Aorta (tissue), 5 donors: ENCODE measurements at places on chromosomes 5 and 9. TPM values are rescaled to one million over a fixed set of nuclear protein-coding genes. Genes with fewer than 3 reads are reported as not detected.

GRCh38 chr9:8052991-8053390 lies 253.4 kb upstream of the DMAC1 start:
- no peak for DNase-seq

DNA sequence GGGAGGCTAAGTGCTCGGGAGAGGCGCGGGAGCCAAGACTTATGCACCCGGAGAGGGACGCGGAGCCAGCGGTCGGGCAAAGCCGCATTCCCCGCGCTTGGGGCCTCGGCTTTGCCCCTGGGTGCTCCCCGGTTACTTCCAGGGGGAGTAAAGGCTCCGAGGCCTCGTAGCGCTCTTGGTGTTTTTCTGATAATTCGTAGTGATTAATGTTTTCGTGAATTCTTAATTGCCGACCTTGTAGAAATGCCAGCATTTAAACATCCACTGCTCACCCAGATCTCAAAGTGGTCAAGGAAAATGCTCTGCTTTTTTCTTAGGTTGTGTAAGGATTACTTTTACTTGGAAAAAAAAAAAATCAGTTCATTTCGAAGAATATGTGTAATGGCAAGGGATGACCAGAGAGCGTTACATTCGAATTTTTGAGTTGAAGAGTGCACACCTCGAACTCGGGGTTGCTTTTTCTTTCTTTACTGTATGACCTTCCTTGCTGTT lies 654 bp upstream of the TUT7 start:
- DNase-seq, result no peak

Gene HMCN2
- total RNA-seq, result 14.8 TPM

GRCh38 chr5:28234356-28234968 lies 1196.1 kb upstream of the CDH9 start:
- no peak for DNase-seq

GRCh38 chr5:176529741-176530141 lies 7.5 kb downstream of the RNF44 start:
- DNase-seq, result peak; percentile 70

Gene NTNG2
- 5.3 TPM for total RNA-seq

DNA sequence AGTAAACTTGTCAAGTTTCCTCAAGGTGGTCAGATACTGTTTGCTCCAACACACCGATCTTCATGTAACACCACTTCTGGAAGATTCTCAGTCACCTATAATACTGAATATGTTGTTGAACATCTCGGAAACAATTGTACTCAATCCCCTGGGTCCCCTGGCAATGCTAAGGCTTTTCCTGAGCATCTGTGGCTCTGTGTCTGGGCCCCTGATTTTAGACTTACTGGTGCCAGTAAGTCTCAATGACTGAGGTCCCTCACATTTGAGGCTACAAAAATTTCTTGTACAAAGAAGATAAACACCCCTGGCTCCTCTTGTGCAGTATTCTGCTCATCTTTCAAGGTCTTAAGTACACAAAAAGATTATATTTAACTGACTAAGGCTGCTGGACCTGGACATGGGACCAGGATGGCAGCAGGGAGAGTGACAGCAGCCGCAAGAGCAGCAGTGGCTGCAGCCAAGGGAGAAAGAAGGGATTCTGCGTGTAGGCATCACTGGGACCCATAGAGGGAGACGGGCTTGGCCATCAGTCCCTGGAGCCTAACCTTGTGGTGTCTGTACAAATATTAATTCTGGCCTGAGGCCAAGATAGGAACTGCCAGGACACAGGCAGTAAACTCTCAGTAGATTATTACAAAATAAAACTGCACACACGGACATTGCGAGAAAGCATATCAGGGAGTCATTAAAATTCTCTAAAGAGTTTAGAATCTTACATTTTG lies 49.0 kb upstream of the TNPO1 start:
- DNase-seq, result no peak

Gene SERF1B
- 29.6 TPM for total RNA-seq

DNA sequence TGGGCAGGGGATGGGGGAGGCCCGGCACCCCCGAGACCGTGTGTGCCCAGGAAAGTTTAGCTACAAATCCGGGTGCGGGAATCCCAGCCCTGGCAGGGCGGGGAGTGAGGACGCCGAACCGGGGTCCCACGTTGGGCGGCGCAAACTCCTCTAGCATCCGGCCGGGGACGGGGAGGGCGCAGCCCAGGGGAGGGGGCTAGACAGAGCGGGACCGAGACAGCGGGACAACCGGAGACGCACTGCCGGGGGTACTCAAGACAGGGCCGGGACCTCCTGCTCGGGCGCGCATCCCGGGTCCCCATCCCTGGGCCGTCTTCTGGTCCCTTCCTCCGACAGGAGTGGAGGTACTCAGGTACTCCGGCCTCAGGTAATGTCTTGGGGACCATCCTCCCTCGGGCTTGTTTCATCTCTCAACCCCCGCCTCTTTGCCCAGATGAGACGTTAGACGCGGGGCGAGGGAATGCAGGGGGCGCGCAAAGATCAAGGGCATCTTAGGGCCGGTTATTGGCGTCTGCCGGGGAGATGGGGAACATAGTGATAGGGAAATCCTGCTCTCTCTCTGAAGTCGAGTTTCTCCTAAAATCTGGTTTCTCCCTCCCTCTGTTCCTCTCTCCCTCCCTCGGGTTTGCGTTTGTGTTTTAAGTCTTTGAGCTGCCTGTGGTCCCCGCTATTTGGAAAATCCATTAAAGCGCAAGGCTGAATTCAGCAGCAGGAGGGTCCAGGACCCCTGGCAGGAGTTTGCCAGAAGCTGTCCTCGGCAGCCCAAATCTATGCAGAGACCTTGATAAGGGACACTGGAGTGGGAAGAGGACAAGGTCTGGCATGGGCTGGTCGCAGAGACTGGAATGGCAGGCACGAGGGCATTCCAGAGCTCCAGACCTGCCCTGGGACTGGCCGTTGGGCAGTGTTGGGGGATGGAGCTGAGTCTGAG lies 815 bp downstream of the PDZD2 start:
- DNase-seq, result peak; percentile 44
